Kidney tubule cell (primary cell): ENCODE measurements at places on chromosomes 2 and 18.

GRCh38 chr2:201955231-201955630 is 78.4 kb upstream of the FZD7 start:
- DNase-seq = peak; percentile 17

DNA sequence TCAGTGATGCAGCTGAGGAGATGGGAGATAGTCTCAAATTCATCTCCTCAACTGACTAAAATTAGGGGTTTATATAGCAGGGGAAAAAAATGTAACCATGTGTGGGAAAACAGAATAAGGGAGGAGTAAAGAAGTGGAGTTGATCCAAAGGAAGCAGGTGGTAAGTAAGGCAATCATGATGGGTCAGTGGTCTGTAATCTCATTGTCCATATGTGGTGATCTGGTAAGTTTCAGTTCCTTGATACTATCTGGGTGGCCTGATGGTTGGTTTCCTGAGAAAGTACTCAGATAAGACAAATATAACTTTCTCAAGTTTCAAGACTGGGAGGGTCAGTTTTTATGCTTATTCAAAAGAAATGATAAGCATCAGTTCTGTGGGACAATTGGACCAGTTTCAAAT is 312.3 kb upstream of the KCNJ3 start:
- DNase-seq = no peak

DNA sequence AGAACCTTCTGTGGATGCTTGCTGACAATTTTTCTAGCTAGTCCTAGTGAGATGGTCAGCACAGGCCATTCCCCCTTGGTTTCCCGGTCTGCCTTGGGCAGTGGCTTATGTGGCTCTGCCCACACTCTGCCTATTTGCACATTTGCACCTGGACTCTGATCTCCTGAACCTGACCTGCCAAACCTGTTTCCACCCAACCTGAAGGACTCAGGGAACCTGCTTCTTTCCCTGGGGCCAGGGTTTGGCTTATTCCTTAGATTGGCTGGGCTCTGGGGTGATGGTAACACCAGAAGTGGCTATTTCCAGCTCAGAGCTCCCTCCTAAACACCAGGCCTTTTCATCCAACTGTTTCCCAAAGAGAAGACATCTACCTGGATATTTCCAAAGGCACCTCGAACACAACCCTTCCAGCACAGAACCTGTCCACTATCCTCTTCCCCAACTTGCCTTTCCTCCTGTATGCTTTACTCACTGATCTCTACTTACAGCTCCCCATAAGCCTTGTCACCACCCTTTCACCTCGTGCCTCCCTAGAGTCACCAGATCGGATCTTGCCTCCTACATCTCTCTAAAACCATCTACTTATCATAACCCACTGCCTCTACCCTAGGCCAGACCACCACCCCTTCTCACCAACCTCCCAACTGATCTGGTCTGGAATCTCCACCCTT is 5.8 kb upstream of the MTA3 start:
- DNase-seq = no peak

GRCh38 chr18:54626779-54627178 is 35.7 kb downstream of the DYNAP start:
- no peak for DNase-seq

GRCh38 chr2:237180987-237181386 is 95.3 kb downstream of the COPS8 start:
- DNase-seq = no peak

GRCh38 chr2:158994920-158995676 is 26.7 kb downstream of the TANC1 start:
- no peak for DNase-seq

DNA sequence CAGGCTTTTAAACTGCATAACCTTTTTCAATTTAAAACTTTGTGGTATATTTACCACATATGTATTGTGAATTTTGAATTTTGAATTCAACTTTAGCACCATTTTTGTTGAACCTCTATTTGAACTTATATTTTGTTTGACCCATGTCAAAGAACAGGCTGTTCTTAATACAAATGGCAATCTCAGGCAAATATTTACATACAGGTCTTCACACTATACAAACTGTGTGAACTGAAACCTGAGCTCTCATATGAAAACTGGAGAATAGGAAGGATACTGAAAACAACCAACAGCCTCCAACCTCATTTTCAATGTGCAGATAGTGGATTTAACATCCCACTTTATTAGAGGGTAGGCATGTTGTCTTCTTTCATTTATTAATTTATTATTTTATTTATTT is 491.8 kb downstream of the KCNJ3 start:
- DNase-seq = no peak

DNA sequence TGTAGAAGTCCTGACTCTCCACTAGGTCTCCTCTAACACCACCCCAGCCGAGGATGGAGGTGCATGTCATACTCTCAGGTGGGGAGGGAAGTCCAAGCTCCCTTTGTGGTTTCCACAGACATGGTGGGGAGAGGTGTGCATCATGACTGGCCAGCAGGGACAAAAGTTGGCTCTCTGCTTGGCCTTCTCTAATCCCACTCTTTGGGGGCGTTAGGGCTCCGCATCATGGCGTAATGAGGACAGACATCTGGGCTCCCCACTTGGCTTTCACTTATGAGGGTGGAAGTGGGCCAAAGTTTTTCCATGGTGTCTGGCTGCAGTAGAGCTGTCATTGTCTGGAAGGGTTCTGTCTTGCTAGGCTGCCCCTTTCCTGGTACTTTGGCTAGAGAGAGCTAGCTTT is 80.7 kb upstream of the DAPL1 start:
- DNase-seq = no peak

- peak; percentile 73 for DNase-seq
Observed at GRCh38 chr2:36952748-36953197, 13.6 kb downstream of the STRN start.

GRCh38 chr2:43169987-43170386 is 56.4 kb downstream of the ZFP36L2 start:
- DNase-seq = no peak

DNA sequence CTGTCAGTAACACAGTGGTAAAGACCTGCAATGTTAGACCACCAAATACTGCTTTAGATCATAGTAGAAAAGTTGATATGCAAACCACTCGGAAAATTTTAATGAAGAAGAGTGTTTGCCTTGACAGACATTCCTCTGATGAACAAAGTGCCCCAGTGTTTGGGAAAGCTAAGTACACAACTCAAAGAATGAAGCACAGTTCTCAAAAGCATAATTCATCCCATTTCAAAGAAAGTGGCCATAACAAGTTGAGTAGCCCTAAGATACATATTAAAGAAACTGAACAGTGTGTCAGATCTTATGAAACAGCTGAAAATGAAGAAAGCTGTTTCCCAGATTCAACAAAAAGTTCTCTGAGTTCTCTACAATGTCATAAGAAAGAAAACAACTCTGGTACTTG is 27.5 kb downstream of the GEN1 start:
- no peak for DNase-seq
